ENCODE measurements at places on chromosomes 1 and 21.

DNA sequence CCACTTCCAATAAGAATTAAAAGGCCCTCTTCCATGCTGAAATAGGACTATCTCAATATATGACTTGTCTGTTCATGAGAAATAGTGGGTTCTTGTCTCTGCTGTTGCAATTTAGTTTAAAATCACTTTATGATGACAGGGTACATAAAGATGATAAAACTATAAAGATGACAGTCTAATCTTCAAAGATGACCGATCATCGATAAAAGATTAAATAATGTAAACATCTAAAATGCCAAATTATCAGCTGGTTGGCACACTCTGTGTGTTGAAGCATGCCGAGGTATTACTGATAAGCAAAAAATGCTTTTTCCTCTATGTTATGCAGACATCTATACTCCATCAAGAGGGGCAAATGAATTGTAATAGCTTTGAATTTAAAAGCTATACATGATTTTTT is 89.5 kb downstream of the ADGRL4 start:
- no peaks in the 10 kb centered on the region for H3K27me3 ChIP-seq
- no peak overlapping the region for H3K27ac ChIP-seq
- no peak overlapping the region for H3K4me3 ChIP-seq
- no peaks in the 10 kb centered on the region for H3K4me1 ChIP-seq
- H3K36me3 ChIP-seq: no peaks in the 10 kb centered on the region

GRCh38 chr1:199723250-199723956 is 304.1 kb upstream of the NR5A2 start:
- no peak overlapping the region for H3K27ac ChIP-seq
- no peaks in the 10 kb centered on the region for H3K36me3 ChIP-seq
- H3K27me3 ChIP-seq: no peaks in the 10 kb centered on the region
- H3K4me1 ChIP-seq: no peaks in the 10 kb centered on the region
- no peak for DNase-seq

DNA sequence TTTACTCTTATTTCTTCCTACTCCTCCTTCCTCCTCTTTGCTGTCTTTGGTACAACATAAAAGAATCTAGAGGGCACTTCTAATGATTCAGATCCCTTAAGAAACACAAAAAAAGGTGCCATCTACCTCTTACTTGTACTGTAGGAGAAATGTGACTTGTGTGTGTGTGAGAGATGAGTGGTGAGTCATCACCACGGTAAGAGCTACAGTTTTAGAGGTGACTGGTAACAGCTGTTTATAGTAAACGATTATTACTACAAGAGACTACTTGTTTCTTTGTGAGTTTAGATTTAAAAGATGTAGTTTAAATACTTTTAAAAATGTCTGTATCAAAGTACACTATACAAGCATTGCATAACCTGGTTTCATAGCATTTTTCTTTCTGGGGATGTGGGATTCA is 40.4 kb downstream of the SLC35D1 start:
- DNase-seq: no peak
- no peak overlapping the region for H3K4me3 ChIP-seq
- no peaks in the 10 kb centered on the region for H3K27me3 ChIP-seq
- H3K27ac ChIP-seq: no peak overlapping the region
- no peaks in the 10 kb centered on the region for H3K4me1 ChIP-seq
- peaks cover 19% of the 10 kb centered on the region for H3K36me3 ChIP-seq

DNA sequence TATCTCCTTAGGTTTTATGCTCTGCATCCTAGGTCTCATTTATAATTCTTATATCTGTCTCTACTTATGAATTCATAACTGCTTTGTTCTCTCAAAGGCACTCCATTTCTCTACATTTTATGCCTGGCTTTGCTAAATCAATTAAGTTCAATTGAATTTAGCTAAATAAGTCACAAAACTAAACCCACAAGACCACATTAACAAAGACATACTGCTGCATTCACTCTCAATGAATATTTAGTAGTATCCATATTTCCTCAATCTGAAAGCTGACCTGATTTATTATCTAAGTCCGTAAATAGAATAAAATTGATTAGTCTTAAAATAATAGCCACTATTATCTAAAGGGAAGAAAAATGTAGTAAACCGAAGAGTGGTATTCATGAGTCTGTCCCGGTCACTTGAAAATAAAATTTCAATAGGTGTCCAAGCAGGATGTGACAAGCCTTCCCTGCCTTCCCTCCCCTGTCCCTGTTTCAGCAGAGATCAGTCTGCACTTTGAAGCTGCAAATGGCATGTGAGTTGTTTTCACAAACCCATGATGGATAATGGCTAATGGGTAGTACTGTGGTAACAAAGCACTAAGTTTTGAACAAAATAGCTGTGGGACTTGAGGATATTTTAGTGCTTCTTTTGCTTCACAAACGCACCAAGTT is 295.0 kb upstream of the NCAM2 start:
- H3K27ac ChIP-seq: no peak overlapping the region
- H3K36me3 ChIP-seq: no peaks in the 10 kb centered on the region
- H3K4me3 ChIP-seq: no peak overlapping the region
- H3K4me1 ChIP-seq: no peaks in the 10 kb centered on the region
- no peaks in the 10 kb centered on the region for H3K27me3 ChIP-seq
- no peak for DNase-seq

GRCh38 chr1:48526008-48526710 is 54.2 kb upstream of the SPATA6 start:
- peak overlapping the region; percentile 0 for H3K27ac ChIP-seq
- H3K4me3 ChIP-seq: no peak overlapping the region
- peaks cover 9% of the 10 kb centered on the region for H3K4me1 ChIP-seq
- peak; percentile 37 for DNase-seq
- H3K36me3 ChIP-seq: no peaks in the 10 kb centered on the region

DNA sequence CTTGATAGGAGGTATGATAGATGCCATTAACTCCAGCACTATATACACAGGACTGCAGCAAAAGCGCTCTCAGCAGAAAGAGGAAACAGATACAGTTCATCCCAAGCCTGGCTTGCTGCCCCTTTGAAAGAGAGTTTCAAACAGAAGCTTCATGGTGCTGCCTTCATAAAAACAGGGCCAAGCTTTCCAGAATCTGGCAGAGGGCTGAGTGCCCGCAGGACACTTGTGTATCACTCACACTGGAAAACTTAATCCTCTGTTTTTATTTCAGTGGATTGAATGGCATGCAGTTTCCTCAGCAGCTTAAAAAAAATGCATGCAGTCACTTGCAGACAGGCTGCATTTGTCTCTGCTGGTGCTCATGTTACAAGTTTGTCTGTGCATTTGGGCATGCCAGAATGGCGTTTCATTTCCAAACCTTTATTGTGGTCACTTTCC is 40.4 kb downstream of the KCNJ15 start:
- H3K4me3 ChIP-seq: no peak overlapping the region
- H3K36me3 ChIP-seq: no peaks in the 10 kb centered on the region
- H3K4me1 ChIP-seq: peaks cover 16% of the 10 kb centered on the region
- H3K27me3 ChIP-seq: no peaks in the 10 kb centered on the region
- peak overlapping the region; percentile 54 for H3K27ac ChIP-seq
- peak; percentile 83 for DNase-seq

DNA sequence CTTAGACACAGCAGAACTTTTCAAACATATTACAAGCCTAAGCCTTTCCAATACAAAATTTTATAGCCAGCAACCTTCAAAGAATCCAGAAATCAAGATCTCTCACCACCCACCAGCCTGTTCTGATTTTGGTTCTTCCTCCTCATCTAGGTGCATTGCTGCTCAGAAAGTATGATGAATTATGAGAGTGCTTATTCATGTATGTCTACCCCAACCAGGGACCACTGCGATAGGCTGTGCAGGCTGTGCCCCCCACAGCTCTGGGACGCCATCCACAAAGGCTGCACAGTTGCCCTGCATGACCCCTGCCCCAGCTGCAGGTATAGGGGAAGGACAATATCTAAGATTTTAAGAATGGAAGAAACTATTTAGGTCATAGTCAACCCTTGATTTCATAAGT is 55.4 kb downstream of the WDR64 start:
- H3K36me3 ChIP-seq: no peaks in the 10 kb centered on the region
- no peaks in the 10 kb centered on the region for H3K4me1 ChIP-seq
- H3K27me3 ChIP-seq: no peaks in the 10 kb centered on the region
- H3K4me3 ChIP-seq: no peak overlapping the region
- H3K27ac ChIP-seq: no peak overlapping the region

DNA sequence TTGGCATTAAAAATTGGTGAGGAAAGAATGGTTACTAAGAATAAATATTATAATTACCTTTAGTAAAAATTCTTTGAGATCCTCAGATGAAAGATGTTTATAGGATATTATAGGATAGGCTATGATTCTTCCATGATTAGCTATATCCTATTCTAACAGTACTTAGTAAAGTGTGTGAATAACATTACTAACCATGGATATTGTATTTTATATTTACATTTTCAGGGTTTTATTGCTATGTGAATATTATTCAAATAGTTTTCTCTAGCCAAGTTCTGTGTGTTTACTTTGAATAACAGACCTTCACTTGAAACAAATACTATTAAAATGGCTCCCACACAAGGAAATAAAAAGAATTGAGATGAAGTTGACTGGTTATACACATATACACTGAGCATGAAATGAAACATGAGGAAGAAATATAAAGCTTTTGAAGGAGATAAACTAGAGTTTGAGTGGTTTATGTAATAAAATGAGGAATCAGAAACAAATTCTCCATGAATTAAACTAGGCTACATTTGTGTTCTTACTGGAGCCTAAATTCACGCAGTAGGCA is 479.4 kb upstream of the PKN2 start:
- no peaks in the 10 kb centered on the region for H3K27me3 ChIP-seq
- DNase-seq: no peak
- H3K27ac ChIP-seq: no peak overlapping the region
- H3K4me3 ChIP-seq: no peak overlapping the region

GRCh38 chr1:44808938-44809917 is 905 bp downstream of the BTBD19 start:
- peaks cover 29% of the 10 kb centered on the region for H3K36me3 ChIP-seq
- peak overlapping the region; percentile 32 for H3K4me3 ChIP-seq
- H3K27me3 ChIP-seq: no peaks in the 10 kb centered on the region
- H3K4me1 ChIP-seq: peaks cover 77% of the 10 kb centered on the region

All from muscle of leg (tissue), 16 donors.